Kidney glomerular epithelial cell (primary cell): ENCODE measurements at places on chromosomes 12 and 14.

DNA sequence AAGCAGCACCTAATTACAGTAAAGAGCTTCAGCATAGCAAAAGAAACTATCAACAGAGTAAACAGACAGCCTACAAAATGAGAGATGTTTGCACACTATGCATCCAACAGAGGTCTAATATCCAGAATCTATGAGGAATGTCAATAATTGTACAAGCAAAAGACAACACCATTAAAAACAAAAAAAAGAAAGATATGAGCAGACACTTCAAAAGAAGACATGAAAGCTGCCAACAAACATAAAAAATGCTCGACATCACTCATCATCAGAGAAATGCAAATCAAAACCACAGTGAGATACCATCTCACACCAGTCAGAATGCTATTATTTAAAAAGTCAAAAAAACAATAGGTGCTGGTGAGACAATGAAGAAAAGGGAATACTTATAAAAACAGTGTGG is 273.1 kb downstream of the TMTC2 start:
- no peak for DNase-seq

GRCh38 chr12:106879612-106880011 is 76.1 kb upstream of the TMEM263 start:
- DNase-seq, result no peak

- no peak for DNase-seq
Observed at GRCh38 chr12:131095826-131096680, 142.3 kb downstream of the ADGRD1 start.

DNA sequence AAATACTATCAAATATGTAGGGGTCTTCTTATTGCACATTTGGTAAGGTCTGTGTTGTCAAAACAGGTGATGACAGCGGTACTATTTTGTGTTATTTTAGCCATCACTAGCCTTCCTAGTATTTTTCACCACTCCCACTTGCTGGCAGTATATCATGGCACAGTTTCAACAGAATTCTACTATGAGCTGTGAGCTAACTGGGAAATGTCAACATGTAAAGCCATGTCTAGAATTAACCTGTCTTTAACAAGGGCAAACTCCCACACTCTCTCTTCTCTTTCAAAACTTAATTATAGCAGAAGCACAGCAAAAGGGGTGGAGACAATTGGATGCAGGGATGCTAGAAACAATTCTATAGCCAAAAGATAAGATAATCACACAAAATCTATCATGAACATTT is 253.4 kb downstream of the PAX9 start:
- no peak for DNase-seq

- no peak for DNase-seq
Observed at GRCh38 chr14:68734231-68734732, 58.6 kb downstream of the ZFP36L1 start.

- no peak for DNase-seq
Observed at GRCh38 chr14:104274806-104275205, 136.4 kb downstream of the KIF26A start.

GRCh38 chr12:103965255-103965589 is 450 bp upstream of the TDG start:
- DNase-seq, result no peak

DNA sequence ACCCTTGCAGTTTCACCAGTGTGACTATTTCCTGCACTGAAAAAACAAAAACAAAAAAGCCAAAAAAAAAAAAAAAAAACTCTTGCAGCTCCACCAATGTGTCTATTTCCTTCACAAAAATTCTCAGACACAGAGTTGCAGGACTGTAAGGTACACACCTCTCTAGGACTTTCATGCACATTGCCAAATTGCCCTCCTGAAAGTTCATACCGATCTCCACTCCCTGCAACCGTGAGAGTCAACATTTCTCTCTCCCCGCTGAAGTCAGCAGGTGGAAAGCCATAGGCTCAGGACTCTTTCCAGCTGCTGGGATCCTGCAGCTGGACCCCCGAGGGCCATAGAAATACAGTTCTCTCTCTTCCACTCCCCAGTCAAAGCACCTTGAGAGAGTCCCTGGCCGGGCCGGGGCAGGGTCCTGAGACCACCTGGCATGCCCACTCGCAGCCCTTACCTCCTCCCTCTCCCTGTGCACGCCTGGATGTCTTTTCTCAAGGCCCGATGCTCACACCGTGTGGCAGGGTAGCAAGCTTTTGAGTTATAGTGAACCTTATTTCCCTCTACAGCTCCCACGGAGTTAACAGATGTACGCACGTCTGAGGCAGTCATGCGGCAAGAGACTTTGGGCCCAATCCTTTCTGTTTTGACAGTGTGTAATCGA is 23.6 kb downstream of the MMAB start:
- DNase-seq, result no peak

- DNase-seq, result no peak
Observed at GRCh38 chr12:104733717-104734175, 224.3 kb downstream of the SLC41A2 start.

GRCh38 chr14:90062822-90063539 is 1.2 kb downstream of the KCNK13 start:
- no peak for DNase-seq

GRCh38 chr12:48001505-48002413 is 2.5 kb downstream of the COL2A1 start:
- DNase-seq, result no peak

- no peak for DNase-seq
Observed at GRCh38 chr12:32418903-32419519, 19.7 kb downstream of the FGD4 start.

GRCh38 chr12:66952668-66953067 is 273.8 kb upstream of the GRIP1 start:
- DNase-seq, result no peak

GRCh38 chr12:80861641-80862378 is 75.9 kb downstream of the LIN7A start:
- no peak for DNase-seq

- peak; percentile 6 for DNase-seq
Observed at GRCh38 chr12:40336573-40337199, 111.9 kb downstream of the LRRK2 start.

GRCh38 chr14:69614592-69614991 is 3.2 kb downstream of the SUSD6 start:
- DNase-seq, result no peak

GRCh38 chr14:79417961-79418360 is 793.3 kb downstream of the DIO2 start:
- no peak for DNase-seq

DNA sequence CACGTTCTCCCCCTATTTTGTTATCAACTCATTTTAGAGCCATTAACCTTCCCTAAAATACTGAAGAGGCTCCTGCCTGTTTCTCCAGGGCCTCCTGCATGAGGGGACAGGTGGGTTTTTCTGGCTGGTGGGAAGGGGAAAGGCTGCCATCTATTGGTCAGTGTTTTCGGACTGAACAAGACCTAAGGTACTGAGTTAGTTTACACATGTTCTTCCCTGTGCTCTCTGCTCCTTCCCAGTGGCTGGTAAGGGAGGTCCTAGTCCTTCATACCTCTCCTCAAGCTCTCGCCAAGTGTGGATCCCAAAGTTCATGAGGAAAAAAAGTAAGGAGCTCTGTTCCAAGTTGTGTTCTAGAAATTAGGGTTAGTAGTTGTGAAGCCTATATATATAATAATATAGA is 357.5 kb downstream of the FSCB start:
- peak; percentile 25 for DNase-seq

DNA sequence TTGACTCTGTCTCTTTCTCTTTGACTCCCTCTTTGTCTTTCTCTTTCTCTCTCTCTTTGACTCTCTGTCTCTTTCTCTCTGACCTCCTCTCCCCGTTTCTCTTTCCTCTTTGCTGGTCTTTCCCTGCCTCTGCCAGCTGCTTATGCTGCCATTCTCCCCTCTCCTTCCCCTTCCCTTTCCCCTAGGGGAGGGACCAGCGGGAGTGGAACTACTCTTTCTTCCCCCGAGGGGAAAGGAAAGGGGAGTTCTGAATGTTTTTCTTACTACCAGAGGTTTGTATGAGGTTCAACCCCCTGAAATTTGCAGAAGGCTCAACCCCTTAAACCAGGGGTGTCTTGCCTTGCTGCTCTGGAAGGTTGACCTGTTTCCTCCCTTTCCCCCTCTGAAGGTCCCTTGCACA is 24.7 kb upstream of the RNASE1 start:
- DNase-seq, result no peak

DNA sequence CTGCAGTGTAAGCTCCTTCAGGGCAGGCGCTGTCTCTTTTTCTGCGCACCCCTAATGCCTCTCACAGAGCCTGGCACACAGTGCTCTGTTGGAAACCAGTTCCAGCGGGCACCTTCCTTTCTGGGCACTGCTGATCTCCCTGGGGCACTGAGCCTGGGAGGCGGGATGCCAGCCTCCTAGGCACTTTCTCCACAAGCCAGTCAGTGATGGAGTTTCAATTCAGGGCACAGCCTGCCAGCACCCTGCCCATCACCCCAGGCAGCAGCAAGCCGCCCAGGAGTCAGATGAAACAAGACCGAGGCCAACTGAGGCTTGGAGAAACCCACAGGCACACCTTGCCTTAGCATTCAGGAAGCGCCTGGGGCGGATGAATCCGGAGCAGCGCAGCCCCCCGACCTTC is 5.7 kb upstream of the CTDSP2 start:
- no peak for DNase-seq

- DNase-seq, result no peak
Observed at GRCh38 chr12:96414637-96415036, 14.4 kb upstream of the CDK17 start.

DNA sequence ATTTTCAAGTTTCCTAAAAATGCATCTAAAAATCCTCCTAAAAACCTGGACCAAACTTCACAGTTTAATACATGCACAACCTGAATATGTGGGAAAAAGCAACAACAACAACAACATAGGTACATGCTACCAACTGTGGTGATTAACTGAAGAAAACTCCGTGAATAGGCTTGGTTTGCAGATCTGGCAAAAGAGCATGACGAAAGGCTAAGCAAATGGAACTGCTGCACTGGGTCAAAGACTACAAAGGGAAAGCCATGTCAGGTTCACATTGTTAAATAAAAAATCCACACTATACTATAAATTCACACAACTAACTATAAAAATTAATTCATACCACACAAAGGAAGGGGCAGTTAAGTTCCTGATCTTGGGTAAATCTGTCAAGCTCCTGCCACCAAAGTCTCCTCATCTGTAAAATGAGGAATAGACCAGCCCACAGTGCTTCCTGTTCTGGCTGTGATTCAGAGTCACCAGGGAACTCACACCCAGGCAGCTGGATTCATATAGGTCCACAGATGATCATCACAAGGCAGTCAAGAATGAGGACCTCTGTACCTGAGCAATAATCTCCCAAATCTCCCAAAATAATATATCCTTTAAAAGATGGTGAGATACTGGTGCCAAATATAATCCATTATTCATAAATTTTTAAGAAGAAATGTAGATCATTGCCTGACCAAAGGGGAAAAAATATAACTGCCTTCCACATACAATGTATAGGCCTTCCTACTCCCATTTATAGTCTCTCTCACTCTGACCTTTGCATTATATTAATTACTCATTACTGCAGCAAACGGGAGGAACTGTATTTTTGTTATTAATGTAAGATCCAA is 7.0 kb downstream of the CORO1C start:
- DNase-seq, result no peak

GRCh38 chr12:5333096-5333495 is 98.8 kb upstream of the NTF3 start:
- no peak for DNase-seq

DNA sequence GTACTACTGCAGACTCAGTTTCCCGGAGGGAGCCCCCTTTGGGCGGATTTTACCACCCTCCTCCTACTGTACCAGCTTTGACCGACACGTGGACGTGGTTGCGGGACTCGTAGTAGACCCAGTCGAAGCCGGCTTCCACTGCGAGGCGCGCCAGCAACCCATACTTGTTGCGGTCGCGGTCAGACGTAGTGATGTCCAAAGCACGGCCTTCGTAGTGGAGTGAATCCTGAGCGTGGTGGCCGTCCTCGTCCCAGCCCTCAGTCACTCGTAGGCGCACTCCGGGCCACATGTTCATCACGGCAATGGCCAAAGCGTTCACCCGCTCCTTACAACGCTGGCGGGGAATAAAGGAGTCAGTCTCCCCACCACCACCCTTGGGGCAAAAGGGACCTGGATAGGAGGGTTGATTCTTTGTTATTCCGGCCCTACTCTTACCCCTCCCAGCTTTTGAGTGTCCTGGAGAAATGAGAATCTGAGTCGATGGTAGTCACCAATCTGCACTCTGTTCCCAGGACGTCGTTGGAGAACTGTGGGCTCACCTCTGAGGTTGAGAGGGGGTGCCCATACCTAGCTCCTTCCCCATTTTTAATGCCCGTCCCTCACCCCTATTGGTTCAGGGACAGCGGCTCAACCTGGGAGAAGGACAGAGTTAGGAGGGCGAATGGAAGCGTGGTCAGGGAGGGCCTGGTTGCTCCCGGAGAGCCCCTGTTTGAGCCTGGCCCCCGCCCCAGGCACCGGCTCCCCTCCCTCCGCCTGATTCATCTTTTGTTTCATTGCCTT is 3.4 kb downstream of the DHH start:
- no peak for DNase-seq

GRCh38 chr12:46364300-46364696 is 8.3 kb downstream of the SLC38A2 start:
- DNase-seq, result no peak

DNA sequence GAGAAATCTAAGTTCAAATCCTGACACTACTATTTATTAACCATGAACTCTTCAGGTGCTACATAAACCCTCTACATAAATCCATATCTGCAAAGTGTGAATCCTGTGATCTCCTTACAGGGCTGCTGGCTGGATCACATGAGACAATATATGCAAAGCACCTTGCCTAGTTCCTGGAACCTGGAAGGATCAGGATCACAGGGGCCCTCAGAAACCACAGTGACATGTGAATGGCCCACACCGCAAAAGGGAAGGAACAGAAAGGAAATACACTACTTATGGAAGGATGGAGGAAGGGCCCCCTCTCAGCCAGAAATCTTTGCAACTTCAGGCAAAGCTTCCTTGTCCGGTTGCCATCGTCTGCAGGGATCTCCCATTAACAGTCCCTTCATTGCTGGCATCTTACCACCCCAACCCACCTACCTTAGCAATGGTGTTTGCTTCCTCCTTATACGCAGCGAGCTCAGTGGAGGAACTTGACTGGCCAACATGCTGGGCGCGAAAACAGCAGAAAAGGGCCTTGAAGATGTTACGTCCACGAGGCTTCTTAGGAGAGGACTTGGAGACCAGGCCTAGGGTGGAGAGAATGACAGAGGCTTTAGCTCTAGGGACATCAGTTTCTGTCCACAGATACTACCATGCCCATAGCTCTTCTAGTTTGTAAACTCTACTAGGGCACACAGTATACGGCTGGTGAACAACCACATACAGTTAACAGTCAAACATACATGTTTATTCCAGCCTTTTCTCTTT is 10.7 kb upstream of the AVIL start:
- DNase-seq, result no peak

- DNase-seq, result no peak
Observed at GRCh38 chr12:53591301-53592206, 34.6 kb downstream of the ATF7 start.

- no peak for DNase-seq
Observed at GRCh38 chr14:22588526-22589095, 413 bp downstream of the DAD1 start.

DNA sequence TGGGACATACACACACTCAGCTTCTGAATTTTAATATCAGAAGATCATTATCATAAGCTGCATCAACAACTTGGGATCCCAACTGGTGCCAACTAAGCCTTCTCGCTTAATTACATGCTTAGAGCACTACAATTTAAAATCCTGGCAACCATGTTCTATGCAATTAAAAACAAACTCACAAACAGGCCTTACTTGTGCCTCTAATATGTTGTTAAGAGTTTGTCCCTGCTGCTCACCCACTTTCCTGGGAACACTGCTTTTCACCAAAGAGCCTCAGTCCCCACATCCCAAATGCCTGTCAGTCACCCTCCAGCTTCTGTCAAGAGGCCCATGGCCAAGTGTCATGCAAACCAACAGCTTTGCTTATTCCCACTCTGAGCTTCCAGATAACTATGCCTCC is 69.7 kb downstream of the TTC9 start:
- no peak for DNase-seq
